ENCODE measurements at places on chromosomes 1 and 21.

DNA sequence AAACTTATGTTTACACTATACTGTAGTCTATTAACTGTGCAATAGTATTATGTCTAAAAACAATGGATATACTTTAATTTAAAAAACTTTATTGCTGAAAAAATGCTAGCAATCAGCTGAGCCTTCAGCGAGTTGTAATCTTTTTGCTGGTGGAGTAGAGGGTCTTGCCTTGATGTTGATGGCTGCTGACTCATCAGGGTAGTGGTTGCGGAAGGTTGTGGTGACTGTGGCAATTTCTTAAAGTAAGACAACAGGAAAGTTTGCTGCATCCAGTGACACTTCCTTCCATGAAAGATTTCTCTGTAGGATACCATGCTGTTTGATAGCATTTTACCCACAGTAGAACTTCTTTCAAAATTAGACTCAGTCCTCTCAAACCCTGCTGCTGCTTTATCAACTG is 234.7 kb upstream of the CSF3R start:
- DNase-seq: no peak

GRCh38 chr1:31208361-31208945 is 31.2 kb downstream of the NKAIN1 start:
- no peak for DNase-seq

- no peak for DNase-seq
These were observed 54.6 kb upstream of the SEC16B start for GRCh38 chr1:178024504-178024903.

DNA sequence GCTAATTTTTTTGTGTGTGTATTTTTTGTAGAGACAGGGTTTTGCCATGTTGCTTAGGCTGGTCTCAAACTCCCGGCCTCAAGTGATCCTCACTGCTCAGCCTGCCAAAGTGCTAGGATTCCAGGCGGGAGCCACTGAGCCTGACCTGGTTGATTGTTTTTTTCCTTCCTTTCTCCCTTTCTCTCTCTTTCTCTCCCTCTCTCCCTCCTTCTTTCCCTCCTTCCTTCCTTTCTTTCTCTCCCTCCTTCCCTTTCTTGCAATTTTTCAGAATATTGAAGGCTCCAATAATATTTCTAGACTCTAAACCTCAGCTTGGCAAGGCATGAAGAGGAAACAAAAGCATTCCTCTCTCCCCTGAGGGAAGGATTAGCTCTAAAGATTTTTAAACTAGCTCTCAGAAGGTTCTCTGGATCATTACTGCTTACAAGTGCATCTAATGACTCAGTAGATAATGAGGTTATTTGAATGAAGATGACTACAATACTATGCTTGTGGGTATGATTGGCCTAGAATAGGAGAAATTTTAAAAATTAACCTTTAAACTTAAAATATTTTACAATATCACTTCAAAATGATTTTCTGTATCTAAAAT is 68.5 kb upstream of the GADD45A start:
- no peak for DNase-seq
